ENCODE measurements at places on chromosomes 1 and 21.

- DNase-seq, result no peak
- H3K27ac ChIP-seq, result no peak overlapping the region
- H3K4me1 ChIP-seq, result no peaks in the 10 kb centered on the region
- H3K36me3 ChIP-seq, result no peaks in the 10 kb centered on the region
- H3K4me3 ChIP-seq, result no peak overlapping the region
Observed at GRCh38 chr1:48526008-48526710, 54.2 kb upstream of the SPATA6 start.

DNA sequence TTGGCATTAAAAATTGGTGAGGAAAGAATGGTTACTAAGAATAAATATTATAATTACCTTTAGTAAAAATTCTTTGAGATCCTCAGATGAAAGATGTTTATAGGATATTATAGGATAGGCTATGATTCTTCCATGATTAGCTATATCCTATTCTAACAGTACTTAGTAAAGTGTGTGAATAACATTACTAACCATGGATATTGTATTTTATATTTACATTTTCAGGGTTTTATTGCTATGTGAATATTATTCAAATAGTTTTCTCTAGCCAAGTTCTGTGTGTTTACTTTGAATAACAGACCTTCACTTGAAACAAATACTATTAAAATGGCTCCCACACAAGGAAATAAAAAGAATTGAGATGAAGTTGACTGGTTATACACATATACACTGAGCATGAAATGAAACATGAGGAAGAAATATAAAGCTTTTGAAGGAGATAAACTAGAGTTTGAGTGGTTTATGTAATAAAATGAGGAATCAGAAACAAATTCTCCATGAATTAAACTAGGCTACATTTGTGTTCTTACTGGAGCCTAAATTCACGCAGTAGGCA is 479.4 kb upstream of the PKN2 start:
- H3K27ac ChIP-seq, result no peak overlapping the region
- no peak for DNase-seq
- H3K4me3 ChIP-seq, result no peak overlapping the region
- H3K27me3 ChIP-seq, result no peaks in the 10 kb centered on the region

DNA sequence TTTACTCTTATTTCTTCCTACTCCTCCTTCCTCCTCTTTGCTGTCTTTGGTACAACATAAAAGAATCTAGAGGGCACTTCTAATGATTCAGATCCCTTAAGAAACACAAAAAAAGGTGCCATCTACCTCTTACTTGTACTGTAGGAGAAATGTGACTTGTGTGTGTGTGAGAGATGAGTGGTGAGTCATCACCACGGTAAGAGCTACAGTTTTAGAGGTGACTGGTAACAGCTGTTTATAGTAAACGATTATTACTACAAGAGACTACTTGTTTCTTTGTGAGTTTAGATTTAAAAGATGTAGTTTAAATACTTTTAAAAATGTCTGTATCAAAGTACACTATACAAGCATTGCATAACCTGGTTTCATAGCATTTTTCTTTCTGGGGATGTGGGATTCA is 40.4 kb downstream of the SLC35D1 start:
- peaks cover 10% of the 10 kb centered on the region for H3K4me1 ChIP-seq
- no peaks in the 10 kb centered on the region for H3K36me3 ChIP-seq
- H3K27me3 ChIP-seq, result no peaks in the 10 kb centered on the region
- no peak overlapping the region for H3K27ac ChIP-seq
- H3K4me3 ChIP-seq, result no peak overlapping the region
- DNase-seq, result no peak

DNA sequence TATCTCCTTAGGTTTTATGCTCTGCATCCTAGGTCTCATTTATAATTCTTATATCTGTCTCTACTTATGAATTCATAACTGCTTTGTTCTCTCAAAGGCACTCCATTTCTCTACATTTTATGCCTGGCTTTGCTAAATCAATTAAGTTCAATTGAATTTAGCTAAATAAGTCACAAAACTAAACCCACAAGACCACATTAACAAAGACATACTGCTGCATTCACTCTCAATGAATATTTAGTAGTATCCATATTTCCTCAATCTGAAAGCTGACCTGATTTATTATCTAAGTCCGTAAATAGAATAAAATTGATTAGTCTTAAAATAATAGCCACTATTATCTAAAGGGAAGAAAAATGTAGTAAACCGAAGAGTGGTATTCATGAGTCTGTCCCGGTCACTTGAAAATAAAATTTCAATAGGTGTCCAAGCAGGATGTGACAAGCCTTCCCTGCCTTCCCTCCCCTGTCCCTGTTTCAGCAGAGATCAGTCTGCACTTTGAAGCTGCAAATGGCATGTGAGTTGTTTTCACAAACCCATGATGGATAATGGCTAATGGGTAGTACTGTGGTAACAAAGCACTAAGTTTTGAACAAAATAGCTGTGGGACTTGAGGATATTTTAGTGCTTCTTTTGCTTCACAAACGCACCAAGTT is 295.0 kb upstream of the NCAM2 start:
- no peaks in the 10 kb centered on the region for H3K36me3 ChIP-seq
- no peak for DNase-seq
- no peaks in the 10 kb centered on the region for H3K27me3 ChIP-seq
- no peak overlapping the region for H3K27ac ChIP-seq
- no peaks in the 10 kb centered on the region for H3K4me1 ChIP-seq
- H3K4me3 ChIP-seq, result no peak overlapping the region

DNA sequence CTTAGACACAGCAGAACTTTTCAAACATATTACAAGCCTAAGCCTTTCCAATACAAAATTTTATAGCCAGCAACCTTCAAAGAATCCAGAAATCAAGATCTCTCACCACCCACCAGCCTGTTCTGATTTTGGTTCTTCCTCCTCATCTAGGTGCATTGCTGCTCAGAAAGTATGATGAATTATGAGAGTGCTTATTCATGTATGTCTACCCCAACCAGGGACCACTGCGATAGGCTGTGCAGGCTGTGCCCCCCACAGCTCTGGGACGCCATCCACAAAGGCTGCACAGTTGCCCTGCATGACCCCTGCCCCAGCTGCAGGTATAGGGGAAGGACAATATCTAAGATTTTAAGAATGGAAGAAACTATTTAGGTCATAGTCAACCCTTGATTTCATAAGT is 55.4 kb downstream of the WDR64 start:
- H3K27ac ChIP-seq, result no peak overlapping the region
- H3K36me3 ChIP-seq, result no peaks in the 10 kb centered on the region
- H3K4me3 ChIP-seq, result no peak overlapping the region
- H3K27me3 ChIP-seq, result no peaks in the 10 kb centered on the region
- no peaks in the 10 kb centered on the region for H3K4me1 ChIP-seq

DNA sequence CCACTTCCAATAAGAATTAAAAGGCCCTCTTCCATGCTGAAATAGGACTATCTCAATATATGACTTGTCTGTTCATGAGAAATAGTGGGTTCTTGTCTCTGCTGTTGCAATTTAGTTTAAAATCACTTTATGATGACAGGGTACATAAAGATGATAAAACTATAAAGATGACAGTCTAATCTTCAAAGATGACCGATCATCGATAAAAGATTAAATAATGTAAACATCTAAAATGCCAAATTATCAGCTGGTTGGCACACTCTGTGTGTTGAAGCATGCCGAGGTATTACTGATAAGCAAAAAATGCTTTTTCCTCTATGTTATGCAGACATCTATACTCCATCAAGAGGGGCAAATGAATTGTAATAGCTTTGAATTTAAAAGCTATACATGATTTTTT is 89.5 kb downstream of the ADGRL4 start:
- H3K27me3 ChIP-seq, result no peaks in the 10 kb centered on the region
- H3K4me1 ChIP-seq, result no peaks in the 10 kb centered on the region
- H3K27ac ChIP-seq, result no peak overlapping the region
- no peak overlapping the region for H3K4me3 ChIP-seq
- no peaks in the 10 kb centered on the region for H3K36me3 ChIP-seq

DNA sequence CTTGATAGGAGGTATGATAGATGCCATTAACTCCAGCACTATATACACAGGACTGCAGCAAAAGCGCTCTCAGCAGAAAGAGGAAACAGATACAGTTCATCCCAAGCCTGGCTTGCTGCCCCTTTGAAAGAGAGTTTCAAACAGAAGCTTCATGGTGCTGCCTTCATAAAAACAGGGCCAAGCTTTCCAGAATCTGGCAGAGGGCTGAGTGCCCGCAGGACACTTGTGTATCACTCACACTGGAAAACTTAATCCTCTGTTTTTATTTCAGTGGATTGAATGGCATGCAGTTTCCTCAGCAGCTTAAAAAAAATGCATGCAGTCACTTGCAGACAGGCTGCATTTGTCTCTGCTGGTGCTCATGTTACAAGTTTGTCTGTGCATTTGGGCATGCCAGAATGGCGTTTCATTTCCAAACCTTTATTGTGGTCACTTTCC is 40.4 kb downstream of the KCNJ15 start:
- H3K36me3 ChIP-seq, result no peaks in the 10 kb centered on the region
- no peak for DNase-seq
- H3K27ac ChIP-seq, result no peak overlapping the region
- no peak overlapping the region for H3K4me3 ChIP-seq
- peaks cover 8% of the 10 kb centered on the region for H3K4me1 ChIP-seq
- H3K27me3 ChIP-seq, result no peaks in the 10 kb centered on the region

GRCh38 chr1:199723250-199723956 is 304.1 kb upstream of the NR5A2 start:
- no peaks in the 10 kb centered on the region for H3K4me1 ChIP-seq
- no peak for DNase-seq
- no peak overlapping the region for H3K27ac ChIP-seq
- H3K36me3 ChIP-seq, result no peaks in the 10 kb centered on the region
- no peaks in the 10 kb centered on the region for H3K27me3 ChIP-seq

GRCh38 chr1:44808938-44809917 is 905 bp downstream of the BTBD19 start:
- H3K36me3 ChIP-seq, result peaks cover 19% of the 10 kb centered on the region
- H3K27me3 ChIP-seq, result no peaks in the 10 kb centered on the region
- peaks cover 45% of the 10 kb centered on the region for H3K4me1 ChIP-seq
- peak overlapping the region; percentile 45 for H3K4me3 ChIP-seq

Data from ascending aorta (tissue), 2 donors.